Heart left ventricle (tissue), 16 donors: ENCODE measurements at places on chromosomes 7 and 10. TPM values are rescaled to one million over a fixed set of nuclear protein-coding genes. Genes with fewer than 3 reads are reported as not detected.

The MBL2 gene
- not detected for total RNA-seq

The ARMC3 gene
- not detected for total RNA-seq

The INMT gene
- total RNA-seq, result 31.8 TPM

- no peaks in the 10 kb centered on the region for H3K27me3 ChIP-seq
- H3K4me1 ChIP-seq, result no peaks in the 10 kb centered on the region
- no peak overlapping the region for H3K27ac ChIP-seq
These were observed 305.9 kb downstream of the GATA3 start for GRCh38 chr10:8360365-8360764.

DNA sequence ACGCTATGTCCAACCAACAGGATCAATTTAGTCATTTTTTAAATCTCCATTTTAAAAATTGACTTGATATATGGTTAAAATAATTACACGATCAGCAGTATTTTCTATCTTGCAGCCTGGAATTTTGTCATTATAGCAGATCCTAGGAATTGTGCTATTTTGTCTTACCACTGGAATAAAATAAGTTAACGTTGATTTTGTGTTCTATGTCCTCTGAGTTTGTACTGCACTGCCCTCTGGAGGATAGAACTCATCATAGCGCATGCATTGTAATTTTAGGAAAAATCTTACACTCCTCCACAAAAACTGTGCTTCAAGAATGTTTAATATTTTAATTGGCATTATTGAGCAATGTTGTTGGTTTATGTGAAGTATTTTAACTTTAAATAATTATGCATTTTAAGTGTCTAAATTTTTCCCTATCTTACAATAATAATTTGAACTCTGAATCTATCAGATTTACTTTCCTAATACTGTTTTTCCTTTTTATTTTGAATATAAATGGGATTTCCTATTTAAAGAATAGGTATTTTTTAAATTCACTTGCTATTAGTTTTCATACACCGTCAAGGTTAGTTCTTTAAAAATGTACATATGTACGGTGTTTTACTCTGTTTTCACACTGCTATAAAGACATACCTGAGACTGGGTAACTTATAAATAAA is 220.1 kb downstream of the PPP1R3A start:
- no peak for DNase-seq
- no peak overlapping the region for H3K27ac ChIP-seq
- H3K4me1 ChIP-seq, result no peaks in the 10 kb centered on the region
- no peaks in the 10 kb centered on the region for H3K36me3 ChIP-seq
- H3K27me3 ChIP-seq, result no peaks in the 10 kb centered on the region

GRCh38 chr7:41918597-41918996 is 215.7 kb upstream of the INHBA start:
- no peaks in the 10 kb centered on the region for H3K4me1 ChIP-seq
- no peaks in the 10 kb centered on the region for H3K36me3 ChIP-seq
- H3K27me3 ChIP-seq, result no peaks in the 10 kb centered on the region

- no peaks in the 10 kb centered on the region for H3K36me3 ChIP-seq
- no peak overlapping the region for H3K27ac ChIP-seq
- no peaks in the 10 kb centered on the region for H3K4me1 ChIP-seq
- H3K4me3 ChIP-seq, result no peak overlapping the region
- DNase-seq, result no peak
These were observed 6.8 kb downstream of the PNLIPRP1 start for GRCh38 chr10:116597543-116597942.

DNA sequence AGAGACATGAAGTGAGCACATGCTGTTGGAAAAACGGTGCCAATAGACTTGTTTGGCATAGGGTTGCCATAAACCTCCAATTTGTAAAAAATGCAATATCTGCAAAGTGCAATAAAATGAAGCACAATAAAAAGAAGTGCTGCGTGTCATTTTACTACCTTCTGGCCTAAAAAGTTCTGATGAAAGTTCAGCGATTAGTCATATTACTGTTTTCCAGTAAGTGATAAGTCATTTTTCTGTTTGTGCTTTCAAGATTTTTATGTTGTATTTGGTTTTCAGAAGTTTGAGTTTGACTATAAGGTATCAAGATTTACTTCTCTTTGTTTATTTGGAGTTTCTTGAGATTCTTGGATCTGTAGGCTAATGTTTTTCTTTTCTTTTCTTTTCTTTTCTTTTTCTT is 16.8 kb downstream of the AOAH start:
- H3K27ac ChIP-seq, result no peak overlapping the region
- no peaks in the 10 kb centered on the region for H3K4me1 ChIP-seq
- no peaks in the 10 kb centered on the region for H3K36me3 ChIP-seq
- no peak overlapping the region for H3K4me3 ChIP-seq

GRCh38 chr7:47473499-47474210 is 108.3 kb downstream of the TNS3 start:
- H3K36me3 ChIP-seq, result no peaks in the 10 kb centered on the region
- H3K27me3 ChIP-seq, result no peaks in the 10 kb centered on the region
- no peak for DNase-seq
- no peak overlapping the region for H3K27ac ChIP-seq
- peaks cover 17% of the 10 kb centered on the region for H3K4me1 ChIP-seq

DNA sequence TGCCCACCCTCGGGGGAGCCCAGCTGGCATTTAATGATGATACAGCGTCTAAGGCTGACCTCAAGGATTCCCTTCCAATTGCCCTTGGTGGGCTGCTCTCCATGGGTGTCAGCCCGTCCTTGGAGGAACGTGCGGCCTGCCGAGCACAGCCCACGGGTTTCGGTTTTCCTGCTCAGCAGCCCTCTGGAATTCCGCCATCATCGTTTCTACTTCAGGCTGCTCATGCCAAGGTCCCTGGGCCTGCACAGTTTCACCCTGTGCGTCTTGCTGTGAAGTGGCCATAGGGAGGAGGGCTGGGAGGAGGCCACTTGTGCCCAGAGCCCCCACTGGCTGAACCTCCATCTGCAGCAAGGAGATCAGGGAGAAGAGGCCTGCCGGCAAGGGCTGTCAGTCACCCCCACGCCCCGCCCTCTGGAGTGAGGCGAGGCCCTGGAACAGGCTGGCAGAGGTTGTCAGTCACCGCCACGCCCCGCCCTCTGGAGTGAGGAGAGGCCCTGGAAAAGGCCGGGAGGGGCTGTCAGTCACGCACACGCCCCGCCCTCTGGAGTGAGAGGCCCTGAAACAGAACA is 82.8 kb downstream of the CHST15 start:
- H3K27me3 ChIP-seq, result no peaks in the 10 kb centered on the region
- no peak overlapping the region for H3K4me3 ChIP-seq
- DNase-seq, result no peak
- H3K36me3 ChIP-seq, result no peaks in the 10 kb centered on the region
- H3K4me1 ChIP-seq, result no peaks in the 10 kb centered on the region

GRCh38 chr10:132522521-132523411 is 14.8 kb upstream of the INPP5A start:
- H3K27me3 ChIP-seq, result no peaks in the 10 kb centered on the region
- H3K4me3 ChIP-seq, result no peak overlapping the region
- H3K4me1 ChIP-seq, result peaks cover 8% of the 10 kb centered on the region
- H3K36me3 ChIP-seq, result no peaks in the 10 kb centered on the region
- peak; percentile 6 for DNase-seq

DNA sequence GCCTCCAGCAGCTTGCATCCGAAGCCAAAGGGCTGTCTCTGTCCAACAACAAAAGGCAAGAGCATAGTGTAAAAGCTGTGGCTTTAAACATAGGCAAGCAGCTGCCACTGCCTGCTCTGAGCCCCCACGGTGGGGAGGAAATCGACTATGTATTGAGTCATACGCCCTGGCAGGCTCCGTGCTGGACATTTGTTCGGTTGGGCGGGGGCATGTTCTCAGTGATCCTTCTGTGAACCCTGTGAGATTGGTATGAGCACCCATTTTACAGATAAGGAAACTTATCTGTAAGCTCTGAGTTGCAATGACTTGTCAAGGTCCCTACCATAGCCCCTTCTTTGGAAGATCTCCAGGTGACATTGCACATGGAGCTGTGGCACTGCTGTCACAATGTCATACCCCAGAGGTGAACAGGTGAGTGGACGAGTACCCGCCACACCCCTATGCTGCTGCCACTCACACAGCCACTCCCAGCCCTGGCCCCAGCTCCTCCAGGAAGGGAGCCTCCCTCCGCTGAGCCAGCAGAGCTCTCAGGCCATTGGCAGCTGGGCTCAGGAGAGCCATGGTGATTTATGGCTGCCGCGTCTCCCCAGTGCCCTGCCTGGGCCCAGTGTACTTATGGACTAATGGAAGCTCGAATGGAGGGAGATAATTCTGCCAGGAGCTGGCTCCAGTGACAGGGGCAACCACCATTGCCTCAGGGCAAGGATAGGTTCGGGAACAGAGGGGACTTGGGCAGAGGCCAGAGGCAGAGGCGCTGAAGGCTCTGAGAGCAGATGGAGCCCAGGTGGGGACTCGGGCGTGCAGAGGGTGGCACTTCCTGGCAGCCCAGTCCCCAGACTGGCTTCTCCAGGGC is 43.7 kb downstream of the UNC5B start:
- DNase-seq, result peak; percentile 72
- H3K27ac ChIP-seq, result peak overlapping the region; percentile 18
- no peaks in the 10 kb centered on the region for H3K36me3 ChIP-seq
- H3K4me3 ChIP-seq, result no peak overlapping the region
- H3K4me1 ChIP-seq, result peaks cover 97% of the 10 kb centered on the region
- H3K27me3 ChIP-seq, result no peaks in the 10 kb centered on the region

DNA sequence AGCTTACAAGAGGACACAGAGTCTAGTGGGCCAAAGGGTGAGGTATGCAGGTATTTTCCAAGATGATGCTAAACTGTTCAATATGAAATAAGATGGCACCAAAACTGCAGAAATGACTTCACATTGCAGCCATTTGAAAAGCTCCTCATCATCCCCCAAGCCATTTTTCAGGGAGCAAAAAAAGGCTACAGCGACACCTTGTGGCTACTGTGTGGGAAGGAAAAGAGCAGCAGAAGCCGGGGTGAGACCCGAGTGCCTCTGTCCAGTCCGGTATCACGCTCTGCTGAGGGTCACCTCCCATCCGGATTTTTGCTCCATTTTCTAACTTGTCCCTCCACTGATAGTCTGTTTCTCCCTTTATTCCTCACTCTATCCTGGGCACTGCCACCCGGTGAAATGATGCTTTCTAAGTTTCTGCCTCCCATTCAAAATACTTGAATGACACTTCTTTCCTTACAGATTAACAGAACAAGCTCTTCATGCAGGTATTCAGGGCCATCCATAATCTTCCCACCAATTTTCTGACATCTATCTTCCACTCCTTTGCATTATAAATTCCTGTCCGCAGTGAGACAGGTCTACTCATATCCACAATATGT is 220.2 kb downstream of the DGKI start:
- no peaks in the 10 kb centered on the region for H3K27me3 ChIP-seq
- H3K4me3 ChIP-seq, result no peak overlapping the region
- no peak overlapping the region for H3K27ac ChIP-seq
- no peak for DNase-seq

DNA sequence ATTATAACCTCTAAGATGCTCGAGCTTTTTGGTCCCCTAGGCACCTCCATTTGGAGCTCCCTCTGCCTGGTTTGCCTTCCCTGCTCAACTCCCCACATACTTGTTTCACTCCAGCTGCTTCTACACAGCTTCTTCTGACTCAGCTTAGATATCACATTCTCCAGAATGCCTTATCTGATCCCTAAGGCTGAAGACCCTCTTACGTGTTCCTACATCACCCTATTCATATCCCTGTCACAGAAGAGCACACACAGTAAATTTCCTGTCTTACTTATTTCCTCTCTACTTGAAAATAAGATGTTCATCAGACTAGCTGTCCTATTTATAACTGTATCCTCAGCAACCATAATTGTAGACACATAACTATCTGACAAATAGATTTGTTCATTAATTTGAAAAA is 61.3 kb upstream of the RNF148 start:
- no peak overlapping the region for H3K27ac ChIP-seq
- H3K4me1 ChIP-seq, result no peaks in the 10 kb centered on the region
- no peaks in the 10 kb centered on the region for H3K36me3 ChIP-seq

DNA sequence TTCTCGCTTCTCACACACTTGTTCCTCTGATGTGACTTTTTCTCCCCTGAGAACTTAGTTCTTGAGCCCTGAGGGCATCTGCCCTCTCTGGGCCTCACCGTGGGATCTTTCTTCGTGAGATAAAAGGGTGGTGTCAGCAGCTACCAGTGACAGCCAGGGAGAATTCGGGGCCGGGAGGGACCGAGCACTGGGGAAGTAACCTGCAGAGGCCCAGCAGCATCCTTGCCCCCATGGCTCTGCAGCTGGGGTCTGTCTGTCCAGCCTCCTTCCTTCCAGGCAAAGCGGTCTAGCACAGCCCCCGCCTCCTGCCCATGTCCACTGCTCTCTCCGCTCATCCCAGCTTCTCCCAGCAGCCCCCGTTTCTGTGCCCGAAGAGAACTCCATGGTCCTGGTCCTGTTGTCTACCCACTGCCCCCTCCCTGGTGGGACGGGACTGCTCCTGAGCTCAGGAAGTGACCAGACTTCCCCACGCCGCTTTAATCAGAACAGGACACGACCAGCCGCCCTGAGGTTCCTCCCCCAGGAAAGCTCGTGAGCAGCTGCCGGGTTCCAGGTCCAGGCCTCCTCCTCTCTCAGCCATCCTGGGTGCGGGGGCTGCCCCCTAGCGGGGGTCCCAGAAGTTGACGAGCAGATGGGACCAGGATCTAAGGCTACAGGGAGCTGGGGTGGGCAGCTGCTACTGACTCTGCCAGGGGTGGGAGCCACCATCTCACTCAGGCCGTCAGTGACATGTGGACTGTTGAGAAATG is 187.5 kb downstream of the WDR37 start:
- no peaks in the 10 kb centered on the region for H3K4me1 ChIP-seq
- DNase-seq, result no peak
- H3K27me3 ChIP-seq, result peaks cover 13% of the 10 kb centered on the region
- H3K27ac ChIP-seq, result no peak overlapping the region

DNA sequence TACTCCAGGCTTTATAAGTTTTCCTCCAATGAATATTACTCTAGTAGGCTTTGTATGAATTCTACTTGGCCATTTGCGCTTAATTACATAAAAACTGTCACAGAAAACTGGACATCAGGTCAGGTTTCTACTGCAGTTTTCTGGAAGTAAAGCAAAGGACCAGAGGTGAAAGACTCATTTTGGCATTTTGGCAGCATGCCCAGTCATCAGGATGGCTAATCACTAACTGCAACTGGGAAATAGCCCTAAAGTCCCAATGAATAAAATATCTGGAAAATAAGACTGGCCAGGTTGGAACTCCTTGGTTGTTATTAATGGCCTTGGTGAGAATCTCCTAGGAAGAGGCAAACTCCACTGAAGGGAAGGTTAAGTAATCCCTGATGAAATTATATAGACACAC is 75.5 kb downstream of the COPG2 start:
- no peak overlapping the region for H3K27ac ChIP-seq
- no peak for DNase-seq
